ENCODE measurements at places on chromosomes 1 and 21.

GRCh38 chr1:3056641-3057040 is 12.4 kb upstream of the PRDM16 start:
- no peak overlapping the region for H3K27ac ChIP-seq
- DNase-seq, result no peak
- no peaks in the 10 kb centered on the region for H3K27me3 ChIP-seq
- peaks cover 18% of the 10 kb centered on the region for H3K36me3 ChIP-seq
- H3K4me3 ChIP-seq, result no peak overlapping the region

- peak; percentile 53 for DNase-seq
- no peaks in the 10 kb centered on the region for H3K4me1 ChIP-seq
- no peak overlapping the region for H3K27ac ChIP-seq
Observed at GRCh38 chr1:229430761-229431283, 3.1 kb downstream of the ACTA1 start.

DNA sequence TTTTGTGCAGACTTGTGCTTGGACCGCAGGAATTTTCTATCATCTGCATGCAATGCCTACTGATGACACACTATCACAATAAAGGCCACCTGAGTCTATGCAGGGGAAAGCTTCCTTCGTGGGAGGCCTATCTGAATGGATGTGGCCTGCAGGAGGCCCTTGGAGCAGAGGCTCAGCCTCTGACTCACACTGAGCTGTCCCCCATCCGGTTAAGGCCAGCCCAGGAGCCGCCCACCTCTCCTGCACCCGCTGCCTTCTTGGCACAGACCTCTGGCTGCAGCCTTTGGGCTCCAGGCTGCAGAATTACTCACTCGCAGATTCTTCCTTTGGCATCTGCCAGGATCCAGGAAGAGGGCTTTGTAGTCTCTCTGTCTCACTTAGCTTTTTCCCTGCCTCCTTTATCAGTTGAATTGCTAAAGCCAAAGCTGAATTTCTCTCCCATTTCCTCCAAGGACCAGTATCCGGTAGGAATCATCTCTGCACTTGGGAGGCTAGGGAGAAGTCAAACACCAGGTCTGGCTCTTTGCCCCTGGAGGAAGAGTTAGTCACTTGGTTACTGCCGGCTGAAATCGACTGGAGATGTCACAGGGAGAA is 65.1 kb upstream of the JUN start:
- no peaks in the 10 kb centered on the region for H3K36me3 ChIP-seq
- H3K27ac ChIP-seq, result peak overlapping the region; percentile 44
- H3K4me1 ChIP-seq, result no peaks in the 10 kb centered on the region
- no peak overlapping the region for H3K4me3 ChIP-seq
- H3K27me3 ChIP-seq, result no peaks in the 10 kb centered on the region

- peaks cover 17% of the 10 kb centered on the region for H3K4me1 ChIP-seq
- no peaks in the 10 kb centered on the region for H3K36me3 ChIP-seq
- H3K27ac ChIP-seq, result peak overlapping the region; percentile 57
- peak; percentile 91 for DNase-seq
- no peak overlapping the region for H3K4me3 ChIP-seq
Observed at GRCh38 chr1:55575571-55576279, 360.6 kb upstream of the USP24 start.

GRCh38 chr1:94925561-94926125 is 1.3 kb downstream of the CNN3 start:
- peak overlapping the region; percentile 93 for H3K4me3 ChIP-seq
- no peaks in the 10 kb centered on the region for H3K4me1 ChIP-seq
- H3K27ac ChIP-seq, result peak overlapping the region; percentile 99
- H3K27me3 ChIP-seq, result no peaks in the 10 kb centered on the region

DNA sequence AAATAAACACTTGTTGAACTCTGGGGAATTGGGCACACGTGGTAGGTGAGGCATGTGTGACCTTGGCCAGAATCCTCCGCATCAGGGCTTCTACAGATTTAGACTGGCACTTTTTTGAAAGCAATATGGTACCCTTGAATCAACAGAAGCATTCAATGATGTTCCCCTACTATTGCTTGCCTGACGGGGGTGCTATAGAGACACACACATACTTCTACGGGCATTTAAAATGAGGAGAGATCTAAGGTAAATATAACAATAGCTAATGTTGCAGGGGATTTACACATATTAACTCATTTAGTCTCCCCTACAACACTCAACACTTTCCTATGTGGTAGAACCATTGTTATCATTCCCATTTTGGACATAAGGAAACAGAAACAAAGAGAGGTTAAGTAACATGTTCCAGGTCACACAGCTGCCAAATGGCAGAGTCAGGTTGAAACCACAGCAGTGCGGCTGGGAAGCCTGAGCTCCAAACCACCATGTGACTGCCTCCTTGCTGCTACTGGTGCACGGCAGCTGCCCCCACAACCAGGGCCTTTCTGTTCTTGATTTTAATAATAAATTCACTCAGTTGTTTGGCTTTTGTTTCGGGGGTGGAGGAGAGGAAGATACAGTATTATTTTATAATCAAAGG is 147.4 kb downstream of the ZNF281 start:
- no peaks in the 10 kb centered on the region for H3K4me1 ChIP-seq
- no peak for DNase-seq
- H3K36me3 ChIP-seq, result no peaks in the 10 kb centered on the region

DNA sequence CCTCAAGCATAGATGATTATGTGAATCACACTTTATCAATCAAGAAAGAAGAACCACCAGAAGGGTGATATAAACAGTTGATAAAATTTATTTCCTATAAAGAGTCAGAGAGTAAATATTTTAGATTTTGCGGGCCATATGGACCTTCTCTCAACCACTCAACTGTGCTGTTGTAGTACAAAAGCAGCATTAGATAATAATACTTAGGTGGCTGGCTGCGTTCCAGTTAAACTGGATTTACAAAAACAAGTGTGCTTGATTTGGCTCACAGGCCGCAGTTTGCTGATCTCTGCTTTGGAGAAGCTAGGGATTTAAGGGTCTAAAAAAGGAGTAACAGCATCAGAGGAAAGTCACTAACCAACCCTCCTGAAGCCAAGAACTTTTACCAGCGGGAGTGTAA is 1406.0 kb downstream of the KCNT2 start:
- no peaks in the 10 kb centered on the region for H3K27me3 ChIP-seq
- H3K36me3 ChIP-seq, result no peaks in the 10 kb centered on the region
- no peak overlapping the region for H3K4me3 ChIP-seq

GRCh38 chr1:115546846-115547245 is 94.9 kb upstream of the VANGL1 start:
- H3K36me3 ChIP-seq, result no peaks in the 10 kb centered on the region
- no peak overlapping the region for H3K27ac ChIP-seq
- no peaks in the 10 kb centered on the region for H3K4me1 ChIP-seq
- H3K4me3 ChIP-seq, result no peak overlapping the region

GRCh38 chr1:101914473-101915242 is 82.1 kb downstream of the OLFM3 start:
- no peak overlapping the region for H3K4me3 ChIP-seq
- H3K36me3 ChIP-seq, result no peaks in the 10 kb centered on the region
- H3K27me3 ChIP-seq, result no peaks in the 10 kb centered on the region
- no peak overlapping the region for H3K27ac ChIP-seq
- H3K4me1 ChIP-seq, result no peaks in the 10 kb centered on the region
- DNase-seq, result no peak

DNA sequence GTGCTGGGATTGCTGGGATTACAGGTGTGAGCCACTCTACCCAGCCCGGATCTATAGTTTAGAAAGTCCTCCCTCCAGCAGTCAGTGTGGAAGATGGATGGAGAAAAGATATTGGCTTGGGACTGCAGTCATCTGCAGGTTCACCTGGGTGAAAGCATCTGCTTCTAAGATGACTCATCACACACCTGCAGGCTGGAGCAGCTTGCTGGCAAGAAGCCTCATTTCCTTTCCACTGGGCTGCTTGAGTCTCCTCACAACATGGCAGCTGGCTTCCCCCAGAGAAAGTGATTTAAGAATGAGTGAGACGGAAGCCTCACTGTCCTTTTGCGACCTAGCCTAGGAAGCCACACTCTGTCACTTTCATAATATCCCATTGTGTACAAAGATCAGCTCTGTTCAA is 50.0 kb downstream of the FOXO6 start:
- no peak overlapping the region for H3K4me3 ChIP-seq
- no peak overlapping the region for H3K27ac ChIP-seq
- H3K36me3 ChIP-seq, result no peaks in the 10 kb centered on the region

Data from tibial artery (tissue), 4 donors.